ENCODE measurements at places on chromosomes 3 and 15.
A peak's percentile ranks its signal among the peaks of the same experiment; 100 is the strongest.

DNA sequence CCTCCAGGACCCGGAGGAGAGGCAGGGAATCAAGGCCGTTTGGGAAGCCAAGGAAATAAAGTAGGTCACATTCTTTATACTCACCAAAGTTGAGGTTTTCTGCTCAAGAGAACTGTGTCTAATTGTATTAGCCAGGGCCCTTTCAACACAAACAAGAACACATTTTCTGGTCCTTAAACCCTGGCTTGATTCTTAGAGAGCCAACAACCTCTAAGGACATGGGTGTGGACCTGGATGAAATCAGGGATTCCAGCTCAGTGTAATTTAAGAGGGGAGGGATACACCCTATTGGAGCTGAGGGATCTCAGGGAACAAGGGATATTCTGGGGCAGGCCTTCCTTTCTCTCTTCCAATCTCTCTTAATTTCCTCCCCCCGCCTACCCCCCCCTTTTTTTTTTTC lies 104.8 kb downstream of the COL6A6 start:
- no peaks in the 10 kb centered on the region for H3K36me3 ChIP-seq
- H3K27ac ChIP-seq = no peak overlapping the region
- H3K27me3 ChIP-seq = peaks cover 3% of the 10 kb centered on the region
- no peak for DNase-seq
- no peaks in the 10 kb centered on the region for H3K4me1 ChIP-seq
- H3K4me3 ChIP-seq = no peak overlapping the region

DNA sequence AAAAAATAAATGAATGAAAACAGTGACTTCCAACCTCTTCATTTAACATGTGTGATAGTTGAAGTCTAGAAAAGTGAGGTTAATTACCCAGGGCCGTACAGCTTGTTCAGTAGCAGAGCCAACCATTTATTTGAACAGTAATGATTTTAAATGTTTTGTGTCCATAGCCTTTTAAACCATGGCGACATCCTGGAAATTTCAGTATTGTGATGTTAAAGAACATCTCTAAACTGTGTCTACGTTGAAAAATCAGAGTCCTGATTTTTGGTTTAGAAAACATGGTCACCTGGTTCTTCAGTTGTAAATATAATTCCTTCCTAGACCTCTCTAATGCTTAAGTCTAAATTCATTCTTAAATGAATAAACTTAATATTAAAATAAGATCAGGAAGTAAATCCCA lies 14.2 kb downstream of the LPP start:
- peaks cover 5% of the 10 kb centered on the region for H3K36me3 ChIP-seq
- peaks cover 8% of the 10 kb centered on the region for H3K4me1 ChIP-seq
- no peak overlapping the region for H3K4me3 ChIP-seq
- H3K27me3 ChIP-seq = no peaks in the 10 kb centered on the region
- H3K27ac ChIP-seq = no peak overlapping the region

GRCh38 chr3:10926256-10926810 lies 66.2 kb upstream of the SLC6A1 start:
- no peaks in the 10 kb centered on the region for H3K4me1 ChIP-seq
- no peak overlapping the region for H3K27ac ChIP-seq
- H3K27me3 ChIP-seq = peaks cover 68% of the 10 kb centered on the region
- no peaks in the 10 kb centered on the region for H3K36me3 ChIP-seq
- H3K4me3 ChIP-seq = peak overlapping the region; percentile 11

GRCh38 chr3:164365242-164365641 lies 713.1 kb downstream of the SI start:
- H3K4me3 ChIP-seq = no peak overlapping the region
- H3K36me3 ChIP-seq = no peaks in the 10 kb centered on the region
- no peak overlapping the region for H3K27ac ChIP-seq
- H3K4me1 ChIP-seq = peaks cover 2% of the 10 kb centered on the region

DNA sequence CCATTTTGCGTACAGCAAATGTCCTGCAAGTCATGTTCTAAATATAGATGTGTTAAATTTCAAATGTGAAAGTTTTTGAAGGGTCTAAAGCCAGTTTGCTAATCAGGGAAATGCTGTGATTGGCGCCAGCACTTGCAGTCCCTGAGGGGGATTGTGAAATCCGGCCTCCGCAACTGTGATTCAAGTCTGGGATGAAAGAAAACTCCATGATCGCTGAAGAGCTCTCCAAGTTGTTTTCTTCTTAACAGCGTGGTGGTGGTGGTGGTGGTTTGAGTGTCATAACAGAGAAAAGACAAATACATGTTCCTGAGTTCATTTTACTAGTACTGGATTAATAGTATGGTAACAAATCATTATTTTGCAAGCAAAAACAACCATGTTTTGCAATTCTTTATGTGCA lies 51.8 kb downstream of the MITF start:
- H3K4me1 ChIP-seq = peaks cover 6% of the 10 kb centered on the region
- DNase-seq = peak; percentile 96
- H3K27ac ChIP-seq = peak overlapping the region; percentile 44
- peaks cover 3% of the 10 kb centered on the region for H3K36me3 ChIP-seq
- H3K27me3 ChIP-seq = no peaks in the 10 kb centered on the region

GRCh38 chr15:34952481-34952880 lies 17.1 kb downstream of the AQR start:
- no peak for DNase-seq
- no peaks in the 10 kb centered on the region for H3K27me3 ChIP-seq
- H3K36me3 ChIP-seq = peaks cover 13% of the 10 kb centered on the region
- no peak overlapping the region for H3K4me3 ChIP-seq
- no peaks in the 10 kb centered on the region for H3K4me1 ChIP-seq
- H3K27ac ChIP-seq = no peak overlapping the region

DNA sequence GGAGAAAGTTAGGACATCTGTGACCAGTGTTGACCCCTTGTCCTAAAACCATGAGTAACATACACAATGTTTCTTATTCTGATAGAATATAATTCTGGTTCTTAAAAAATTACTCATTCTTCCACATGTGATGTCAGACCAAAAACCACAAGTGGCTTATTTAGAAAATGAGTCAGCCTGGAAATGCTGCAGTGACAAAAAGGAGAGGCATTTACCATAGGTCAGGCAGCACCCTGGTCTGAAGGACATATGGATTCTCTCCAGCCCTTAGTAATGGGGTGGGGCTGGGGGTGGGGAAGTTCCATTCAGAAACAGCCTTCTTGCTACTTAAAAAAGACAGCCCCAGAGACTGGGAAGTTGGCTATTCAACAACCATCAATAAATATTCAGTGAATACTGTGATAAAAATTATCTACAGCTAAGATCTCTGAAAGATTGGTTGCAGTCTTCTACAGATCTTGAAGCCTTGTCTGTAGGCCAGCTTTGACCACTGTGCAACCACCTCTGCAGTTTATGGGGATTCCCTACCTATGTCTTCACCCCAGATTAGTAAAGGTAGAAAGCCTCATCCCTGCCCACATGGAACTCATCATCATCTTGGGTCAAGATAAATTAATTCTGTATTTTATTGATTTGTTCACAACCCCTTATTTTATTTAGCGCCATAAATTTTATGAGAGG lies 34.9 kb upstream of the TIMP4 start:
- H3K4me3 ChIP-seq = no peak overlapping the region
- H3K27ac ChIP-seq = peak overlapping the region; percentile 92
- peaks cover 10% of the 10 kb centered on the region for H3K4me1 ChIP-seq

DNA sequence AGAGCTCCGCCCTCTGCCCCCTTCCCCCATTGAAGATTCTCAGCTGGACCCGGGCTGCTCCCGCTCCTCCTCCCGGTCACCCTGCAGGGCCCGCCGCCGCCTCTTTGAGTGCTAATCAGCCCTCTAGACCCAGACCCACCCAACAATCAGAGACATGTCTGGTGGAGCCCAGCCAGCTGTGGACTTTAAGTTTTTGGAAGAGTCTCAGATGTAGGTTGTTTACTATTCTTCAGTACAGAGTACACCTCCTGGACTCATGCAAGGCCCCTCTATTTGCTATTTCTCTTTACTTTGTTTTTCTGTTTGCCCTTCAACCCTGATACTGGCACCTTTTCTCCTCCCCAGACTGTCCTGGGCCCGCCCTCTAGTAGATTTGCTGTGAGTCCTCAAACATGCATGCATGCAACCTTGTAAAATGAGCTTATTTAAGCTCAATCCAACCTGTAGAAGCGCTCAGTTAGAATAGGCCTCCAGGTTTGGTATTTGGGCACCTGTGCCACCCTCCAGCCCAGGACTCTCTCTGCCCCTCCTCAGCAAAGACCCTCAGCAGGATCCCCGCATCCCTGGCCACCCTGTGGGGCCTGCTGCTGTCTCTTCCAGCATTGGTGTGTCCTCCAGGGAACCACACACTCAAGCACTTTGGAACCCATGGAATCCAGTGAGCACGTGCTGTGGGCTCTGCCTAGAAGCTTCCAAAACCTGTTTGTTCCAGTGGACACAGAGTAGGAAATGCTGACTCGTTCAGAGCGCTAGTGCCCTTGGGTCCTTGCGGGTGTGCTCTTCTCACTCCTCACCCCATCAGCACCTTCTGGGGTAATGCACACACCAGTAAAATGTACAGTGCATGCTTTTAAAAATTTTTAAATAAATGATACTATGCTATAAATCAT lies 4.6 kb downstream of the PRR23E start:
- DNase-seq = no peak
- peaks cover 2% of the 10 kb centered on the region for H3K4me1 ChIP-seq
- no peak overlapping the region for H3K27ac ChIP-seq
- H3K36me3 ChIP-seq = no peaks in the 10 kb centered on the region
- H3K4me3 ChIP-seq = no peak overlapping the region

DNA sequence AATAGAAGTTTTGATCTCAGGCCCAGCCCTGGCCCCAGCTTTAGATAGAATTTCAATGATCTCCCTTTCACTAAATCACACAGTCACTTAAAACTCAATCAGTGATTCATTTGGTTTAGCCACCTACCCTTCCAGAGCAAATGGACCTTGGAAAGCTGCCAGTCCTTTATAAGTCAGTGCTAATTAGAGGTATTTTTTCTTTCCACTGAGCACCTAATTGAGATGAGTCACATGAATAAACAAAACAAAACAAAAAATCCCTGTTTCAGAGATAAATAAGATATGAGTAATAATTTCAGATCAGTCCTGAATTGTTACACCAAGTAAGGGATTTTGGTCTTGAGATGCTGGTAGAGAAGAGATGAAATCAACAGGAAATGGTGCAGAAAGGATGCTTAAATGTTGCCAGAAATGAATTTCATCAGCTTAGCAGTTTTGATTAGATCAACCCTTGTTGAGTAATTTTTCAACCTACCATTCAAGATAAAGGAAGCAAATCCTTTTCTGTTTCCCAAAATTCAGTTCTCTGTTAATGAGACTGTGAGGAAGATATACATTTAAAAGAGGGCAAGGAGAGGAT lies 352.0 kb upstream of the COL8A1 start:
- DNase-seq = peak; percentile 3
- H3K27me3 ChIP-seq = no peaks in the 10 kb centered on the region

GRCh38 chr3:8645712-8646111 lies 1.1 kb upstream of the SSUH2 start:
- H3K36me3 ChIP-seq = no peaks in the 10 kb centered on the region
- peaks cover 4% of the 10 kb centered on the region for H3K4me1 ChIP-seq
- peaks cover 84% of the 10 kb centered on the region for H3K27me3 ChIP-seq
- no peak overlapping the region for H3K4me3 ChIP-seq
- no peak overlapping the region for H3K27ac ChIP-seq

GRCh38 chr15:85741662-85742061 lies 53.1 kb downstream of the KLHL25 start:
- no peaks in the 10 kb centered on the region for H3K27me3 ChIP-seq
- DNase-seq = no peak
- H3K4me1 ChIP-seq = peaks cover 3% of the 10 kb centered on the region
- peaks cover 90% of the 10 kb centered on the region for H3K36me3 ChIP-seq
- no peak overlapping the region for H3K27ac ChIP-seq

GRCh38 chr3:153960458-153961074 lies 160.6 kb upstream of the ARHGEF26 start:
- no peaks in the 10 kb centered on the region for H3K27me3 ChIP-seq
- H3K4me3 ChIP-seq = no peak overlapping the region
- no peaks in the 10 kb centered on the region for H3K36me3 ChIP-seq
- no peaks in the 10 kb centered on the region for H3K4me1 ChIP-seq
- no peak for DNase-seq

GRCh38 chr3:195746751-195747150 lies 26.0 kb downstream of the MUC20 start:
- H3K36me3 ChIP-seq = no peaks in the 10 kb centered on the region
- peaks cover 19% of the 10 kb centered on the region for H3K27me3 ChIP-seq
- no peak overlapping the region for H3K4me3 ChIP-seq
- DNase-seq = no peak
- no peak overlapping the region for H3K27ac ChIP-seq

DNA sequence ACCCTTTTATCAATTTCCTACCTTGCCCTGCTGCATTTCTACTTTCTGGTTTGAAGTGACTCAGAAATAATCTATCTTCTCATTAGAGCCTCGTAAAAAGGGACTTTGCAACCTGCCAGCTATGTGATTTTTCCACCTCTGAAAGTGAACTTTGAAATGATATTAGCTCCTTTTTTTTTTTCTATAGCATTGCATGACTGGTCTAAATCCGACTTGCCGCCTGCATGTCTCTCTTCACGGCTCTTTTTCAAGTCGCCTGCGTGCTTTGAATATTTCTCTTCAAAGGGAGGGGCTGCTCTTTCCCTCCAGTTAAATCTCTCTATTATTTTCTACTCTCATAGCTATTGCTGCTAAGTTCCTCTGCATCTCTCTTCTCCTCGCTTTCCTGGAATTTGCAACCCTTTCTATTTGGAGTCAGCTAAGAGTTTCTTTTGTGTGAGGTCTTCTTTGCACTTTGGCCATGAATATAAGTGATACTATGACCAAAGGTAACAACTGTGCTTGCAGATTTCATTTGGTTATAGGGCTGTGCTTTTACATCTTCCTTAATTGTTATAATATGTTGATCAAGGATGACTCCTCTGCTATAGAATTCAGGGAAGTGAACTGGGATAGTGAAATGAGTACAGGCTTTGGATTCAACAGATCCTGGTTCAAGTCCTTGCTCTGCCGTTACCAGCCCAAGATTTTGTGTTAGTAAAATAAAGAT lies 541.1 kb downstream of the AGBL1 start:
- H3K4me1 ChIP-seq = peaks cover 7% of the 10 kb centered on the region
- no peaks in the 10 kb centered on the region for H3K27me3 ChIP-seq
- no peaks in the 10 kb centered on the region for H3K36me3 ChIP-seq
- no peak overlapping the region for H3K27ac ChIP-seq
- no peak for DNase-seq
- no peak overlapping the region for H3K4me3 ChIP-seq

- peaks cover 4% of the 10 kb centered on the region for H3K36me3 ChIP-seq
- peaks cover 41% of the 10 kb centered on the region for H3K4me1 ChIP-seq
- no peaks in the 10 kb centered on the region for H3K27me3 ChIP-seq
- H3K27ac ChIP-seq = peak overlapping the region; percentile 95
- H3K4me3 ChIP-seq = no peak overlapping the region
These were observed 6.3 kb downstream of the INAFM2 start for GRCh38 chr15:40329804-40330203.

DNA sequence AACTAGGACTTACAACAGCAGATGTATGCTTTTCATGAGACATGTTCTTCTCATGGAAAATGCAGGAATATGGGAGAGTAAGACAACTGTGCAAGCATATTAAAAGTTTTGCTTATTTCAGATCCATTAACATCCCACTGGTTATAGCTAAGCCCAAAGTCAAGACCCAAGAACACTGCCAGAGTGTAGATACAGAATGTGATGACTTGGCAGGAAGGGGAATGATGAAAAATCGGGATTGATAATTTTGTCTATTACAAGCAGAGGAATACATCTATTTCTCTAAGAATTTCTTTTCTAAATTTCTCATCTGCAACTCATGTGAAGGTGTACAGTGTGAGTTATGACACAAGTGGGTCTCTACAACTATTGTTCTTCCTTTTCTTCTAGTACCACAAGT lies 76.4 kb downstream of the SPATA16 start:
- DNase-seq = no peak
- H3K4me3 ChIP-seq = no peak overlapping the region
- no peak overlapping the region for H3K27ac ChIP-seq
- H3K4me1 ChIP-seq = peaks cover 9% of the 10 kb centered on the region
- H3K27me3 ChIP-seq = no peaks in the 10 kb centered on the region

All from mesenchymal stem cell (in vitro differentiated cells and primary cell).